ENCODE measurements at places on chromosomes 13 and 19.

DNA sequence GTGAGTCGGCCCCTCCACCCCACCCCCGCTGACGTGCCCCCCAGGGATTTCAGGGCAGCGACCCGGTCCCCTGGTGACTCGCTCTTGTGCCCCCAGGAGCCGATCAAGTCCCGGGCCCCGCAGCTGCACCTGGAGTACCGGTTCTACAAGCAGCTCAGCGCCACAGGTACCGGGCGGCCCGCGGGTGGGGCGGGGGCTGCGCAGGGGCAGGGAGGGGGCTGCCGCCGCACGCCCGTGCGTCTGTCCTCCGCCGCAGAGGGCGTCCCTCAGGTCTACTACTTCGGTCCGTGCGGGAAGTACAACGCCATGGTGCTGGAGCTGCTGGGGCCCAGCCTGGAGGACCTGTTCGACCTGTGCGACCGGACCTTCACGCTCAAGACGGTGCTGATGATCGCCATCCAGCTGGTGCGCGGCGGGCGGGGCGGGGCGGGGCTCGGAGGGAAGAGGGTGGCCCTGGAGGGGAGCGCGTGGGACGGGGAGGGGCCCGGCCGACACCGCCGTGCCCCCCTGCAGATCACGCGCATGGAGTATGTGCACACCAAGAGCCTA, 37.1 kb downstream of the BTBD2 start:
- DNase-seq, result no peak

DNA sequence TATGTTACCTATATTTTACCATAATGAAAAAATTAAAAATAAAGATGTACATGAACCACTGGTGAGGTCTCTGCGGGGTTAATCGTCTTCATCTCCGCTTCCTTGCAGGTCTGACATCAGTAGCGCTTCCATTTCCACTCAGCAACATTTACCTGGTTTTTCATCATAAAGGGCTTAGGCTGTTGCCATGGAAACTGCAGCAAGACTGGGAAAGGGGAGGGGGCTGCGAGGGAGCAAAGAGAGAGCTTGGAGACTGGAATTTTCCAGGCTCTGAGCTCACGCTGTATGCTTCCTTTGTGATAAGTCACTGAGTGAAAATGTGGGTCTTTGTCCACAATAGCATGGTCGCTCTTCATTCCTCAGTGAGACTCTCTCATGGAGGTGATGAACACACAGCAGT, 136.6 kb upstream of the USP29 start:
- DNase-seq, result no peak

- DNase-seq, result no peak
These were observed 1.2 kb upstream of the FLT1 start for GRCh38 chr13:28496188-28496564.

- DNase-seq, result no peak
These were observed 4.6 kb upstream of the UBL3 start for GRCh38 chr13:29855009-29855408.

- peak; percentile 64 for DNase-seq
These were observed 11.4 kb downstream of the NDUFA11 start for GRCh38 chr19:5891938-5892771.

GRCh38 chr19:54882758-54883157, 8.7 kb downstream of the FCAR start:
- peak; percentile 67 for DNase-seq

- DNase-seq, result no peak
These were observed 111.4 kb upstream of the SOX1 start for GRCh38 chr13:111955412-111956065.

GRCh38 chr13:111539252-111539651, 218.8 kb downstream of the TEX29 start:
- no peak for DNase-seq

- DNase-seq, result no peak
These were observed 15.7 kb upstream of the F7 start for GRCh38 chr13:113089693-113090414.

GRCh38 chr13:81383444-81383843, 1042.5 kb upstream of the SPRY2 start:
- no peak for DNase-seq

- DNase-seq, result no peak
These were observed 7.6 kb downstream of the F2RL3 start for GRCh38 chr19:16896146-16897028.

DNA sequence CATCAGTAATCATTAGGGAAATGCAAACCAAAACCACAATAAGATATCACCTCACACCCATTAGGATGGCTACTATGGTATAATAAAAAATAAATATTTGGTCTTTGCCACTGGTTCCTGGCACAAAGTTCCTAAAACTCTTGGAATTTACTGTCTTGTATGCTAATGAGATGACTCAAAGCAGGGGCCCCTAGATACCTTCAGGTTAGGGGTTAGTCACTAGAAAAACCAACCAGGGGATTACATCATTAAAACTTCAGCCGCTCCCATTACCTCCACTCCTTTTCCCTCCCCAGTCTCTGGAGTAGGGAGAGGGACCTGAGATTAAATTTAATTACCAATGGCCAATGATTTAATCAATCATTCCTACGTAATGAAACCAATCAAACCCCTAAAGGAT, 49.6 kb downstream of the THSD1 start:
- no peak for DNase-seq

All from GM13977 (cell line).